G401 (cell line): ENCODE measurements at places on chromosomes 2 and 18.

DNA sequence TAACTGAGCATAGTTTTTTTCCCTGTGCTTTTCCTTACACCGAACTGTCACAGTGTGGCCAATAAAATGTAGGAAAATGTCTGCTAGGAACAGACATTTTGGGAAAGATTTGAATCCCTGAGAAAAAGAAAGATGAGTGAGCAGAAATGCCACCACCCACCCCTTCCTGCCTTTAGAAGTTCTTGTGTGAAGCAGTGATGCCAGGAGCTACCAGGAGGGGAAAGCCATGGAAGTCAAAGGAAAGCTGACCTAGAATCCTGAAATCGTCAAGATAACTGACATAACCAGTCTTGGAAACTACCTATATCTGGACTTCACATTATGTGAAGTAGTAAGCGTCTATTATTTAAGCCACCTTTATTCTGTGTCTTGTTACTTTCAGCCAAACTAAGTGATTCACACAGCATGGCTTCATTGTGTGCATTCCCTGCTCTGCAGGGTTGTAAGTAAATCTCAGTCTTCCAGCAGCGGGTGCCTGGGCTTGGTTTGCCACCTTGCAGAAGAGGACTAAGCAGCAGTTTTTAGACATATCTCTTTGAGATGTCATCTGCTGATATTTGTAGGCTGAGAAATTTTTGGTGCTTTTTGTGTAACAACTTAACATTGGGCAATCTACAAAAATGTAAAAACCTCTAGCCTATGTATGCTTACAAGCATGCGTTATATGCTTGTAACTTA is 11.2 kb upstream of the SPRED2 start:
- DNase-seq = no peak

DNA sequence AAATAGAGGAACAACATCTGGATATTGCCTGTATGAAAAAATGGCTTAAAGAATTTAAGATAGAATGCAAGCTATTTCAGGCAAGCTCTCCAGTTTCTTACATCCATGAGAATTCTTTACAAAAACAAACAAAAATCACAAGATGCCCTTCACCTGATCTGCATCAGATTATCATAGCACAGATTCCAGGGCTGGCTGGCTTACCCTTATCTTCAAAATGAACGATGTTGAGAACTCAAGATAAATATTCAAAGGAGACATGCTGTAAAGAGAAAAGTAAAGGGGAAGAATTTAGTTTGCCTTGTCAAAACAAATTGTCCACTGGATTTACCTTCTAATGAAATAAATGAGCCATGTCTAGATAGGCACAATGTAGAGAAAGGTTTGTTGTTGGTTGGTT is 18.7 kb upstream of the SLC40A1 start:
- no peak for DNase-seq

DNA sequence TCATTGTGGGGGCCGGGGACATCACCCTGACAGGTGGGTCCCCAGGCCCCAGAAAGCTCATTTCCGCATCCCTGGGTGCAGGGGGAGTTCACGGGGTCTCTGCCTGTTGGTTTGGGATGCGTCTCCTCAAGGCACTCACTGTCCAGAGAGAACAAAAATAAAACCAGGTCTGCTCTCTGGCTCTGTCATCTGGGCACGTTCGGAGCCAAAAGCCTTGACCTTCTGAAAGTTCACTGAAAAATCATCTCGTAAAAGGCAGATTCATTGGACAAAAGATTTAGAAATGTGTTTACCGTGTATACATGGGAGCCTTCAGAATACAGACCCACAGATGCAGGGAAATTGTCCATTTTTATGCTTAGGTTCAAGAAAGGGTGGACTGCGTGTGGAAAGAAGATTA is 26.6 kb downstream of the MLPH start:
- DNase-seq = no peak

DNA sequence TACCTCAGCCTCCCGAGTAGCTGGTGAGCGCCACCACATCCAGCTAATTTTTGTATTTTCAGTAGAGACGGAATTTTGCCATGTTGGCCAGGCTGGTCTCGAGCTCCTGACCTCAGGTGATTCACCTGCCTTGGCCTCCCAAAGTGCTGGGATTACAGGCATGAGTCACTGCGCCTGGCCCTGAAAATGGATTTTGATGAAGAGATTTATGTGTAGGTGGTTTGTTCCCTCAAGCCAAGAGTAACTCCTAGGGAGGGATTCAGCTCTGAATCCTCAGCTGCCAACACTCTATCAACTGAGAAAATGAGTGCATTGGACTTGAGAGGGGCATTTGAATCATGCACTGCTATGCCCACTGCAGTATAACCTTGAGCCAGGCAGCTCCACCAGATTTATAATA is 17.5 kb upstream of the LIPG start:
- no peak for DNase-seq

DNA sequence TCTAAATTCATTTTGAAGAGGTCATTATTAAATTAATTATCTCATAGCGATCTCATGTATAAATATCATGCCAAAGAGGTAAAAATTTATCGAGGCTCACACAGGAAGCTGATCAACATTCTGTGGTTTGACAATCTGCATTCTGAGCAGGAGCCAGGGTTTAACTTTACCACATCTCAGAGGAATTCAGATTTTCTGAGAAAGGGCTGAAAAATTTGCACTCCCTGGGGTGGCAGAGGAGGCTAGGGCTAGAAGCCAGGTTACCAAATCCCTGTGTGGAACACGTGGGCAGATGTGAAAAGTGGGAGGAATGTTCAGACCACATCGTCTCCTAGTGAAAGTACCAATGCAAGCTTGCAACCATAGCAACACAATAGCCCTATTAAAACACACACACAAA is 63.5 kb upstream of the CTLA4 start:
- no peak for DNase-seq

- peak; percentile 81 for DNase-seq
Measured at GRCh38 chr18:63320123-63320974, 780 bp upstream of the BCL2 start.

- no peak for DNase-seq
Measured at GRCh38 chr2:67752969-67753368, 309.8 kb downstream of the C1D start.

DNA sequence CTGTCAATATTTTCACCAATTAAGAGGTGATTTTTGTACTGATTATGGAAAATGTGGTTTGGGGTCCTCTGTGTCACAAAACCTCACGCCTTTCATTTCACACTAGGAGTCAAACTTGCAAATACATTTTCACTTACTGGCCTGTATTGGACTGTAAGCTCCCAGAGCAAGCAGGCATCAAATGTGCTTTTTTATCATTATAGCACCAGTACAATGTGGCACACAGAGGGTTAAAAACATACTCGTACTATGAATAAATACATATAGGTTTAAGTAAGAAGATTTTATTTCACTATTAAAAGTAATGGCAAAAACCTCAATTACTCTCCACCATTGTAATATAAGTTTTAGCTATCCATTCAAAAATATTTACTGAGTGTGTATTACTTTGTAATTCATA is 56.7 kb downstream of the ABCB11 start:
- no peak for DNase-seq

DNA sequence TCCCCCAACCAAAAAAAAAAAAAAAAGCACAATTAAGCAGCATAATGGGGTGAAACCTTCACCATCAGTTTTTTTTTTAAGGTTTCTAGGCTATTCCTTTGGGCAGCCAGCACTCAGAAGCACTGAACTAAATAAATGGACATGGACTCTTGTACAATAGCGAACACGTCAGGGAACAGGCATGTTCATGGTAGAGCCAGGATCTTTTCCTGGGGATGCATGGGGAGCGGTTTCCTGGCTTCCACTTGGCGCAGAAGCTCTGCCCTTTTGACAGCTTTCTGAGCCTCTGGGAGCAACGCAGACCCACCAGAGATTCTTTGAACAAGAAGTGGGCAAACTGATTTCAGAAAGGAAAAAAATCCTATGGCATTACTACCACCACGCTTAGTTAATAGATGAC is 35.0 kb downstream of the ALPK2 start:
- no peak for DNase-seq

DNA sequence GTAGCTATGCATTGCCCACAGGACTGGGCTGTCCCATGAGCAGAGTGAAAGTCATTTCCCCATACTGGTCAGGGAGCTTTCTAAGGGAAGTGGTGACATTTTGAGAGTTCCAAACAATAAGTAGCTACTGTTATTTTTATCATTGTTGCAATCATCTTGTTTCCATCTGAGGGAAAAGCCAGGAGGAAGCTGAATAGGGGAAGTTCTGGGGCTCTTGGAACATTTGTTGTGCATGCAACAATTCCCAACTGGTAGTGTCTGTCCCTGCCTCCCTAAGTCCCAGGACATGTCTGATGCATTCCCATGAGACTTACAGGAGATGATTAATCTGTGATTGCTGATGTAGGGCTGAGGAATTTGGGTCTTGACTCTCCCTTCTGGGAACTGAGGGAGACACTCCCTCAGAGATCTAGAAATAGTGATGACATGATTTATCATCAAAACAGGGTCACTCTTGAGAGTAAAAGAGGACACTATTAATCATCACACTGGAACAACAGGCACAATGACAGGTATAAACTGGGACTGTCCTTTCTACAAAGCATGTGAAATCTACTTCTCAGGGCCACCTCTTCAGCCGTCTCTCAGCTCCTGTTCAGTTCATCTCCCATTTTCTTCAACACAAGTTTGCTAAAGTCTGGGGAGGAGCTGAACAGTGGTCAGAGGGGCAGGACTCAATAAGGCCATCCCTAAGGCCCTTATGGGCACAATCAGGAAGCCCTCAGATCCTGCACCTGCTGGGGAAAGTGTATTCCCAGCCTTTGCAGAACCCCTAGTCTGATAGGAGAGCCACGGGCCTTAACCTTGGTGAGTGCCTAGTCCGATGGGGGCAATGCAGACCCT is 28.0 kb upstream of the MARCO start:
- no peak for DNase-seq

DNA sequence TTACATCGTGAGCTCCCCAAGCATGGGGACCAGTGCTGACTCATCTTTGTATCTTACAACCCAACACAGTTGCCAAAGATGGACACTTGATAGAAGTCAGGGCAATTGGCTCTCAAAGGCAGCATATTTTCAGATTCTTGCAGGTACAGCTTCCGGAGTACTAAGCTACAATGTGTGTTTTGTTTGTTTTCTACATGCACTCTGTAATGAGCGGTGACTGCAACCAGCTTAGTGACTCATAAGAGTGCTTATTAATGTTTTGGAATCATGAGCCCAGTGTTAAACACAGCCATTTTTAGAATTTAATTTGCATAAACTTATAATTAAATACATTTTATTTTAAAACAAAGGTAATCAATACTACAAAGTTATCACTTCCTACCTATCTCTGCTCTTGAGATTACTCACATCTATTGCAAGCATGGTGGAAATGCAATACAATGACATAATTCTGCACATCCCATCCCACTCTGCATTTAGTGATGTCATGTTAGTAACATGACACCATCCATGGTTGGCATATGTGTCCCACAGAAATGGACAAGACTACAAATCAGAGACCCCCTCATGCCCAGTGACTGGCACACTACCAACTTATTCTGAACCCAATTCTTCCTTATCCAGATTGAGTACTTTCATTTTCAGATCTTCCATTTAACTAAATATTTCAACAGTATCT is 399.8 kb upstream of the ST6GAL2 start:
- DNase-seq = no peak

- DNase-seq = peak; percentile 25
Measured at GRCh38 chr2:99484205-99484604, 5.6 kb downstream of the REV1 start.

DNA sequence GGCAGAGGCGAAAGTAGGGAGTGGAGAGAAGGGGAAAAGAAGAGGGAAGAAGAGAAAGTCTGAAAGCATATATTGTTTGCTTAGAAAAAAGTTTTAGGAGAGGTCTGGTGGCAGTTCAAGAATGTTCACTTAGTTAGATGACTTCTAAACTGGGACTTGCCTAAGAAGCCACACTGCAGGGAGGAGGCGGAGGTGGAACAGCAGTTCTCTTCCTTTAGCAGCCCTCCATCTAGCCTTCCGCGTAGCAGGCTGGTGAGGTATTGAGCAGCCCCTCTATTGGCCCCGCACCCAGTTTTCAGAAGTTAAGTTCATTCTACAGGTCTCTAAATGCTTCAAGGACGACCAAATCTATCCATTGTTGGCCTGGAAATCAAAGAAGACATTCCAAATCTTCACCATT is 31.9 kb upstream of the WIPF1 start:
- no peak for DNase-seq

DNA sequence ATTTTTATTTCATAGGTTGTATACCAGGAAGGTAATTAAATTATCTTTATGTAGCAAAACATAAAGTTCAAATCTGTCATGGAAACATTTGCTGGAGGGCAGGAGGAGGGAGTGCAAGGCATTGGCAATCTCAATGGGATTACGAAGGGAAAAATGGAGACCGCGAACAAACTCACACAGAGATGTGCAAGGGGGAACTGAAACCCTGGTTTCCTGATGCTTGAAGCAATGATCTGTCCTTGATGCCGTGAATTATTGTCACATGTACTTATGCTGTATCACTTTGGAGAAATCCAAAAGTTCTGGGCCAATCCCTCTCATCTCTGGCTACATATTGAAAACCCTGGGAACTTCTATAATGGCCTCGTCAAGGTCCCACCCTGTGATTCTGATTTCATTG is 65.0 kb upstream of the MFF start:
- DNase-seq = no peak

- DNase-seq = no peak
Measured at GRCh38 chr2:84704505-84705244, 176.2 kb downstream of the TRABD2A start.
